ENCODE measurements at places on chromosomes 12 and 14.

GRCh38 chr14:23344481-23344880, 8.2 kb downstream of the SLC22A17 start:
- no peaks in the 10 kb centered on the region for H3K36me3 ChIP-seq
- no peak overlapping the region for H3K27ac ChIP-seq
- no peak overlapping the region for H3K4me3 ChIP-seq
- H3K4me1 ChIP-seq = no peaks in the 10 kb centered on the region
- no peak for DNase-seq

- H3K4me3 ChIP-seq = no peak overlapping the region
- peaks cover 16% of the 10 kb centered on the region for H3K4me1 ChIP-seq
- H3K27me3 ChIP-seq = no peaks in the 10 kb centered on the region
- DNase-seq = no peak
- H3K36me3 ChIP-seq = peaks cover 8% of the 10 kb centered on the region
- no peak overlapping the region for H3K27ac ChIP-seq
Observed at GRCh38 chr14:64930085-64930843, 12.3 kb downstream of the GPX2 start.

- DNase-seq = no peak
- H3K4me1 ChIP-seq = no peaks in the 10 kb centered on the region
- H3K36me3 ChIP-seq = no peaks in the 10 kb centered on the region
- H3K4me3 ChIP-seq = no peak overlapping the region
Observed at GRCh38 chr12:47981496-47982260, 18.3 kb downstream of the TMEM106C start.

GRCh38 chr12:127542391-127542790, 724.6 kb upstream of the TMEM132C start:
- H3K4me3 ChIP-seq = no peak overlapping the region
- no peak overlapping the region for H3K27ac ChIP-seq
- H3K27me3 ChIP-seq = no peaks in the 10 kb centered on the region
- H3K4me1 ChIP-seq = no peaks in the 10 kb centered on the region

GRCh38 chr12:9048930-9049329, 59.6 kb downstream of the KLRG1 start:
- no peaks in the 10 kb centered on the region for H3K27me3 ChIP-seq
- H3K4me1 ChIP-seq = peaks cover 6% of the 10 kb centered on the region
- peak overlapping the region; percentile 45 for H3K27ac ChIP-seq
- H3K36me3 ChIP-seq = no peaks in the 10 kb centered on the region

DNA sequence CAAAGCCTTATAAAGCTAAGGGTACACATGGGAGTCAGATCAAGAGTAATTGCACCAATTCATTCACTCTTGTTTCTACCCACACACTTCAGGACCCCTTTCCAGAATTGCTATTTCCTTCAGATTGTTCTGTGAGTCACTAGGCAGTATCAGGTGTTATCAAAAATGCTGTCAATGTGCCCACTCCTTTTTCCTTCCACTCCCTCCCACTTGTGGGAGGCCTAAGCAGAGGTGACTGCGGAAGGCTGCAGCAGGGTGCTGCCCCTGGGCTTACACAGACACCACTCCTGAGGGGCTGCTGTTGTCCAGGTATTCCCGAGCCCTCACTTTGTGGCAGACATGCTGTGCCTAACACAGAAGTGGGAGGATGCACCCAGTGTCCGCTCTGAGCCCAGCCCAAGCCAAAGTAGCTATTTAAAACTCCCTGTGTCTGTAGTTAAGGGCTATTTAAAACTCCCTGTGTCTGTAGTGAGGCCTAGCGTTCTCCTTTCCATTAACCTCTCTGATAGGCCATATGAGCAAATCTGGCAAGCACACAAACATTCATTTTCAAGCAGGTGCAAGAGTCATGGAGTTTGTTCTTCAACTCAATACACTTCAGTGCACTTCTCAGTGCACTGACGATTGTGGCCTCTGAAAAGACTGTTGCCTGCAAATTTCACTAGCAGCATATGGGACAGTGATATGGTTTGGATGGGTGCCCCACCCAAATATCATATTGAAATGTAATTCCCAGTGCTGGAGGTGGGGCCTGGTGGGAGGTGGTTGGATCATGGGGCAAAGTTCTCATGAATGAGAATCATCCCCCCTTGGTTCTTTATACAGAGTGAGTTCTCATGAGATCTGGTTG, 117.8 kb downstream of the PHLDA1 start:
- H3K27me3 ChIP-seq = peaks cover 1% of the 10 kb centered on the region
- no peak overlapping the region for H3K4me3 ChIP-seq
- H3K27ac ChIP-seq = no peak overlapping the region
- DNase-seq = no peak
- no peaks in the 10 kb centered on the region for H3K36me3 ChIP-seq
- H3K4me1 ChIP-seq = peaks cover 6% of the 10 kb centered on the region

- peak overlapping the region; percentile 83 for H3K27ac ChIP-seq
- peak overlapping the region; percentile 73 for H3K4me3 ChIP-seq
- peaks cover 72% of the 10 kb centered on the region for H3K4me1 ChIP-seq
- peaks cover 10% of the 10 kb centered on the region for H3K36me3 ChIP-seq
- no peak for DNase-seq
Observed at GRCh38 chr14:99236386-99237138, 35.4 kb downstream of the BCL11B start.

GRCh38 chr12:4009979-4010704, 136.9 kb upstream of the PARP11 start:
- no peak for DNase-seq
- H3K36me3 ChIP-seq = no peaks in the 10 kb centered on the region
- no peaks in the 10 kb centered on the region for H3K27me3 ChIP-seq
- no peak overlapping the region for H3K27ac ChIP-seq

DNA sequence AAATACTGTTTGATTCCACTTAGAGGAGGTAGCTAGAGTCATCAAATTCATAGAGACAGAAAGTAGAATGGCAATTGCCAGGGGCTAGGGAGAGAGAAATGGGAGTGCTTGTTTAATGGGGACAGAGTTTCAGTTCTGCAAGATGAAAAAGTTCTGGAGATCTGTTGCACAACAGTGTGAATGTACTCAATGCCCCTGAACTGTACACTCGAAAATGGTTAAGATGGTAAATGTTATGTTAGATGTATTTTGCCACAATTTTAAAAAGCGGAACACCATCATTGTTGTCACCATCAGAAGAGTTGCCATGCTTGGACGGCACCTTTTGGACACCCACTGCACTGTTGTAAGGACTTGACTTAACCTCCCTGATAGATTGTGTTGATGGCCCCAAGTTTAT, 106.9 kb downstream of the SCARB1 start:
- no peak overlapping the region for H3K27ac ChIP-seq
- DNase-seq = no peak
- H3K36me3 ChIP-seq = peaks cover 15% of the 10 kb centered on the region
- H3K4me3 ChIP-seq = no peak overlapping the region
- peaks cover 21% of the 10 kb centered on the region for H3K4me1 ChIP-seq

DNA sequence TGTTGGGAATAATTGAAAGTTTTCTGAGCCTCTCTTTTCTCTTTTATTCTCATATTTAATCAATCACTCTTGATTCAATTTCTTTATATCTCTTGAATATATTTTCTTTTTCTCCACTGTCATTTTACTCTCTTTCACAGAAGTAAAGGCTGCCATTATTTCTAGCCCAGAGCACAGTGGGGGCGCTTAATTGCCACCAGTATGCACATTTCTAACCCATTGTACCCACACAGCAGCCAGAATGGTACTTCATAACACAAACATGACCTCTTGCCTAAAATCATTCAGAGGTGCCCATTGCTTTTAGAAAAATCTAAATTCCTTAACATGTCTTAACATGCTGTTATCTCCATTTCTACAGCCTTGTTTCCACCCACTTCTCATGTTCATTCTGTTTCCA, 190.2 kb upstream of the LMO3 start:
- H3K36me3 ChIP-seq = peaks cover 4% of the 10 kb centered on the region
- DNase-seq = no peak
- no peak overlapping the region for H3K4me3 ChIP-seq

DNA sequence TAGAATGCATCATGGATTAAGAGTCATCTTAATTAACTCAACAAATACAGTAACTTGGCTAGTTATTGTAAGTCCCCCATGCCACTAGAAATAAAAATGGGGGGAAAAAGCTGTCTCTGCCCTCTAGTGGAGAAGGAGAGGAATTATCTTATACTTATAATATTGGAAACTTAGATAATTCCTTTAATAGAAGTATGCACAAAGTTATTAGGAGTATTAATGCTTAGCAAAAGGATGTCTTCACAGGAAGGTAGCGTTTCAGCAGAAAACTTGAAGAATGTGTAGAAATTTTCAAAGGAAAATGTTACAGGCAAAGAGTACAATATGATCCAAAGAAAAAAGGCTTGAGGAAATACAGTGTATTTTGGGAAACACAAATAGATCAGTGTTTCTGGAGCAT, 19.8 kb downstream of the OR5AU1 start:
- no peak for DNase-seq
- no peaks in the 10 kb centered on the region for H3K4me1 ChIP-seq
- H3K36me3 ChIP-seq = no peaks in the 10 kb centered on the region
- H3K4me3 ChIP-seq = no peak overlapping the region

- H3K4me1 ChIP-seq = no peaks in the 10 kb centered on the region
- H3K4me3 ChIP-seq = no peak overlapping the region
- no peak overlapping the region for H3K27ac ChIP-seq
- no peaks in the 10 kb centered on the region for H3K27me3 ChIP-seq
Observed at GRCh38 chr14:93171376-93171775, 13.3 kb downstream of the MOAP1 start.

GRCh38 chr14:49196327-49196726, 389.9 kb downstream of the RPS29 start:
- H3K4me3 ChIP-seq = no peak overlapping the region
- H3K4me1 ChIP-seq = no peaks in the 10 kb centered on the region
- DNase-seq = no peak
- H3K27me3 ChIP-seq = no peaks in the 10 kb centered on the region
- no peaks in the 10 kb centered on the region for H3K36me3 ChIP-seq
- H3K27ac ChIP-seq = no peak overlapping the region

DNA sequence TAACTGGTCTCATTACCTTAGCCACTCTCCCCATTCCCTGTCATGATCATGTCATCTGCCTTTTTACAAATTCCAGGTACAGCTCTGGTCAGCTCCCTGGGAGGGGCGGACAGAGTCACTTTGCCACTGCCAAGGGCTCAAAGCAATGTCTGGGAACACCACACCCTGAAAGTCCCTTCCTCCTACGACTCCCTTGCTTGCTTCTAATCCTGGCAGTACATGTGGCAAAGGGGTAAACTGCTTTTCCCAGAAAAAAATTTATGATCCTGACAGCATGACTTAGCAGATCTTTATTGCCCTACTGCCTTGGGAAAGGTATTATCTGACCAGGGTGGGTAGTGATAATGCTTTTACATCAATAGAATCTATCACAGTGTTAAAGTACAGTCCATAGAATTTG, 376.0 kb upstream of the PDE3A start:
- H3K27me3 ChIP-seq = peaks cover 6% of the 10 kb centered on the region
- no peak overlapping the region for H3K4me3 ChIP-seq
- H3K36me3 ChIP-seq = no peaks in the 10 kb centered on the region
- no peak overlapping the region for H3K27ac ChIP-seq

GRCh38 chr12:21940549-21941505, at the start of gene ABCC9:
Gene ABCC9 (minus strand): TSS chr12:21941426. CDS start chr12:21936674, 4,752 bp downstream.
- H3K36me3 ChIP-seq = no peaks in the 10 kb centered on the region
- no peaks in the 10 kb centered on the region for H3K4me1 ChIP-seq
- H3K27ac ChIP-seq = no peak within 1 kb of the TSS
- peaks cover 23% of the 10 kb centered on the region for H3K27me3 ChIP-seq
- no peak for DNase-seq

GRCh38 chr12:107467716-107468115, 217.9 kb upstream of the PWP1 start:
- no peaks in the 10 kb centered on the region for H3K36me3 ChIP-seq
- H3K27me3 ChIP-seq = no peaks in the 10 kb centered on the region
- no peak for DNase-seq

- H3K36me3 ChIP-seq = peaks cover 12% of the 10 kb centered on the region
- no peak for DNase-seq
- H3K27ac ChIP-seq = peak overlapping the region; percentile 76
Observed at GRCh38 chr12:54740882-54741281, 92.7 kb upstream of the DCD start.

- DNase-seq = no peak
- no peak overlapping the region for H3K27ac ChIP-seq
- H3K36me3 ChIP-seq = peaks cover 4% of the 10 kb centered on the region
- H3K4me3 ChIP-seq = no peak overlapping the region
- H3K27me3 ChIP-seq = no peaks in the 10 kb centered on the region
Observed at GRCh38 chr12:62472472-62472871, 5.8 kb downstream of the MON2 start.

GRCh38 chr14:87066221-87066817, 926.7 kb downstream of the GALC start:
- DNase-seq = no peak
- no peaks in the 10 kb centered on the region for H3K36me3 ChIP-seq
- no peaks in the 10 kb centered on the region for H3K27me3 ChIP-seq
- H3K27ac ChIP-seq = no peak overlapping the region
- no peak overlapping the region for H3K4me3 ChIP-seq
- H3K4me1 ChIP-seq = no peaks in the 10 kb centered on the region

GRCh38 chr12:61754214-61754613, 506.0 kb upstream of the USP15 start:
- no peak for DNase-seq
- H3K27ac ChIP-seq = no peak overlapping the region
- no peaks in the 10 kb centered on the region for H3K27me3 ChIP-seq
- no peak overlapping the region for H3K4me3 ChIP-seq
- H3K4me1 ChIP-seq = no peaks in the 10 kb centered on the region

GRCh38 chr14:49052521-49052920, 533.7 kb downstream of the RPS29 start:
- H3K4me1 ChIP-seq = no peaks in the 10 kb centered on the region
- H3K27me3 ChIP-seq = no peaks in the 10 kb centered on the region
- no peaks in the 10 kb centered on the region for H3K36me3 ChIP-seq
- no peak for DNase-seq
- H3K27ac ChIP-seq = no peak overlapping the region

- peaks cover 18% of the 10 kb centered on the region for H3K36me3 ChIP-seq
- no peak for DNase-seq
- no peak overlapping the region for H3K4me3 ChIP-seq
- H3K27me3 ChIP-seq = no peaks in the 10 kb centered on the region
Observed at GRCh38 chr12:88435334-88436076, 144.8 kb downstream of the KITLG start.

- H3K27me3 ChIP-seq = no peaks in the 10 kb centered on the region
- no peak overlapping the region for H3K4me3 ChIP-seq
- H3K36me3 ChIP-seq = peaks cover 45% of the 10 kb centered on the region
- no peak overlapping the region for H3K27ac ChIP-seq
- peaks cover 10% of the 10 kb centered on the region for H3K4me1 ChIP-seq
- DNase-seq = no peak
Observed at GRCh38 chr14:91983588-91983987, 36.1 kb upstream of the FBLN5 start.

DNA sequence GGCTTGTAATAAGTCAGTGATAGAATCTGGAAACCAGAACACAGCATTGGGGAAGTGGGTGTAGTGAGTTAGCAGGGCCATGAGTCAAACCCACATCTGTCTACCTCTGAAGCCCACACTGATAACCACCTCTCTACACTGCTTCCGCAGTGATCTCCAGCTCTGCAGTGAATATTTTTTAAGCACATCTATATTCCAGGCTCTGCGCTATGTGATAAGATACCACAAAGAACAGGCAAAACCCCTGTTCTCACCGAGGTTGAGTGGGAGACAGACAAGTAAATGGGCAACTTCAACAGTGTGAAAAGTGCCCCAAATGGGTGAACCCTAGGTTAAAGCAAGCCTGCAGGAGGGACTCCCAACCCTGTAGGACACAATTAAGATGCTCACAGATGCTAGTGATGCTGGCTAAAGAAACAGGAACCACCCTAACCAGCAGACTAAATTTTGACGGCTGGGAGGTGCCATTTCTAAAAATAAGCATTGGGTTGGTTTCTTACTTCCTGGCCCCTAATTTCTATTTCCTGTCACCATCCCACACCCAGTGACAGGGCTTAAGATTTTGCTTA, 375.0 kb downstream of the DPF3 start:
- H3K27ac ChIP-seq = peak overlapping the region; percentile 81
- DNase-seq = peak; percentile 67
- H3K4me1 ChIP-seq = peaks cover 61% of the 10 kb centered on the region

All from natural killer cell treated with Interleukin-12 subunit alpha and Interleukin-12 subunit beta and Interleukin-15 and Interleukin-18, amount 100 ng/mL, for 72 hours (primary cell).